Activated CD4-positive, alpha-beta T cell treated with anti-CD3 and anti-CD28 coated beads, Interleukin-2, amount 50 U/mL, for 1 hour (primary cell): ENCODE measurements at places on chromosomes 1 and 21.

GRCh38 chr1:11281518-11282331 lies 8.7 kb downstream of the UBIAD1 start:
- no peak for DNase-seq

DNA sequence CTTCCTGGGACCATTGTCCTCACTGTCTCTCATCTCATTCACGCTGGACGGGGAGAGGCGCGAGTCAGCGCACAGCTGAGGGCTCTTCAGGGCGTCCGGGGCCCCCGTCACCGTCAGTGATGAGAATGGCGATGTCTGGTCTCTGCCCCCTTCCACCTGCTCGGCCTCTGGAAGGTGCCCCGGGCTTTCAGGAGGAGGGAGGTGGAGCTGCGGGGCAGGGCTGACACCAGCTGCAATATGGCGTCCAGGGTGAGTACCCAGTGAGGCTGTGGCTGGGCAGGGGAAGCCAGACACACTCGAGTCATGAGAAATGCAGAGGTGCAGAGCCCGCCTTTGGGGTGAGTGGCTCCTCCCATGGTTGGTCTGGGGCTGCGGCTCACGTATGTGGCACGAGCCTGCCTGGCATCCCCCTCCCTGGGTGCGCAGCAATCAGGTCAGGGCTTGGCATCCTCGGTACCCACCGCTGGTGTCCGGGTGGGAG lies 15.1 kb downstream of the MORN1 start:
- no peak for DNase-seq

DNA sequence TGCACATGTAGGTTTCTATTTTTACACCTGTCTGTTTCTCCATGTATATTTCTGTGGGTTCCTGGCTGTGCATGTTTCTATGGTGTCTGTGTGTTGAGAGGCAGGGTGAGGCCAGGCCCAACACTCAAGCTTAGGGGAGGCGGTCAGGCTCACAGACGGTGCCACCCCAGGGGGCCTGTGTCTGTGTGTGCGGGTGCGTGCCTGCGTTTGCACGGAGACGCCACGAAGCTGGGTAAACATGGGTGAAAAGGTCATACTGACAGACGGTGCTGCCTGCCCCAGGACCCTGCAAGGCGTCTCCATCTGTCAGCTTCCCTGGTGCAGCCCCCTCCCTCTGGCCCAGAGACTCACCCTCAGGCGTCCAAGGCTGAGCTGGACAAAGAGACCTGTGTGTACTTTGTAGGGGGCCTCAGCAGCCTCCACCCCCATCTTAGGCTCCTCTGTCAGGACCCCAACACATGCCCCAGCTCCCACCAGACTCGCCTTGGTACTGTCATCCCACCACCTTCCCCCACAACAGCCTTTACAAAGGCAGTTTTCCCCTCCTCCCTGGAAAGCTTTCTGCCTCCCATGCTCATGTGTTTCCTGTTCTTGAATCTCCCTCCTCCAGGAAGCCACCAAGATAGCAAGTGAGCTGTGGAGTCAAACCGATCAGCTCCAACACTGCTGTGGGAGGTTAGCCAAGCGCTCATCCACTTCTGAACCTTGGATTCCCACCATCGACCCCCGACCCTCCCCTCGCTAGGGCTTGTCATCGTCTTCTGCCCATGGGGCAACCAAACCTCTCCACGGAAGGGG lies 34.1 kb downstream of the PTPRF start:
- no peak for DNase-seq

DNA sequence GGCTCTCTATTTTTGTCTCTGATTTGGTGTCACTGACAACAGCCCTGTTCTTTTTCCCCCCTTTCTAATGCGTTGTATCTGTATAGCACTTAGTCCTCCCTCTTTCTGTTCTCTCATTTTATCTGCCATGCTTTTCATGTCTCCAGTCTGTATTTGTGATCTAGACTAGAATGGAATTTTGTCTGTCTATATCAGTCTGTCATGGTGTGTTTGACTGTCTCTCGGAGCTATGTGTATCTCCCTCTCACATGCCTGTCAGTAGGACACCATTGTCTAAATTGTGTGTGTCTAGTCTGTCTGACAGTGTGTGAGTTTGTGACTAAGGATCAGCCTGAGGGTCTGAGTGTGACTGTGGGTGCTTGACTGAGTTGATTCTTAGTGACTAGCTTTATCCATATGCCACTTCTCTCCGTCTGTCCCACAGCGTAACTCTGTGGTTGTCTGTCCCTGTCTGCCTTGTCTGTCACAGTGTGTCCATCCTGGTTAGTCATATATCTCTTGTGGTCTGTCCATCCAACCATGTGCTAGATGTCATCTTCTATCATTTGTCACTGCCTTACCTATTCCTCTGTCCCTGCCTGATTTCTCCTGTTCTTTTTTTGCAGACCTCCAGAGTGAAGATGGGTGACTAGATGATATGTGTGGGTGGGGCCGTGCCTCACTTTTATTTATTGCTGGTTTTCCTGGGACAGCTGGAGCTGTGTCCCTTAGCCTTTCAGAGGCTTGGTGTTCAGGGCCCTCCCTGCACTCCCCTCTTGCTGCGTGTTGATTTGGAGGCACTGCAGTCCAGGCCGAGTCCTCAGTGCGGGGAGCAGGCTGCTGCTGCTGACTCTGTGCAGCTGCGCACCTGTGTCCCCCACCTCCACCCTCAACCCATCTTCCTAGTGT lies 1.4 kb upstream of the B4GALT2 start:
- DNase-seq, result no peak

- no peak for DNase-seq
These were observed 4.1 kb downstream of the PRDM16 start for GRCh38 chr1:3073186-3073488.

- DNase-seq, result no peak
These were observed 197.2 kb downstream of the HLX start for GRCh38 chr1:221076391-221076811.

GRCh38 chr1:21574466-21575151 lies 65.4 kb downstream of the ALPL start:
- DNase-seq, result no peak

GRCh38 chr1:43241413-43241836 lies 28.4 kb upstream of the TMEM125 start:
- DNase-seq, result no peak

GRCh38 chr1:238099871-238100270 lies 209.1 kb upstream of the ZP4 start:
- no peak for DNase-seq
